Anterior cingulate cortex (tissue), 58 donors: ENCODE measurements at places on chromosomes 11 and 22.

GRCh38 chr11:95650276-95650675 lies 139.3 kb downstream of the FAM76B start:
- DNase-seq, result no peak

DNA sequence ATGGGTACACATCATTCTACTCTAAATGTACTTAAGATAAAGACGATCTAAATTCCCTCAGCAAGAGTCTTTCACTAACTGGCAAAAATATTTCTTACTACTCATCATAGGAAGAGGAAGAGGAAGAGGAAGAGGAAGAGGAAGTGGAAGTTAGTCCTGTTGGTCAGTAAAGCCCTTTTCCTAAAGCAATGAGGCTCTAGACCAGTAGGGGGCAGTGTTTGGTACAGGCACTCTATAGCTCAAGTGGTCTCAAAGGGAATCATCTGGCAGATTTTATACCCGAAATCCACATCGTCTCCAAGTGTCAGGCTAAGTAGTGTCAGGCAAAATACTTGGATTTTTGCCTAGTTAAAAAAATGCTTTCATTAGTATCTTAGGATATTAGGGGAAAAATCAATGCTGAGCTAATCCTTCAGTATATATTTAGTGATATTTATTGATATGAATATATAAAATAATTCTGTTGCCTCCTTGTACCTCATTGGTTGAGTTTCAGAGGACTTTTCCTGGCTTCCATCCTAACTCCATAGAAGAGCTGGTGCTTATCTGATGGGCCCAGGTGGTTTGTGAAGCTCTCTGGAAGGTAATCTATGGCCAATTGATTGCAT lies 7.7 kb downstream of the BLID start:
- no peak for DNase-seq

- no peak for DNase-seq
Observed at GRCh38 chr22:44685384-44686056, 16.5 kb upstream of the PRR5 start.

DNA sequence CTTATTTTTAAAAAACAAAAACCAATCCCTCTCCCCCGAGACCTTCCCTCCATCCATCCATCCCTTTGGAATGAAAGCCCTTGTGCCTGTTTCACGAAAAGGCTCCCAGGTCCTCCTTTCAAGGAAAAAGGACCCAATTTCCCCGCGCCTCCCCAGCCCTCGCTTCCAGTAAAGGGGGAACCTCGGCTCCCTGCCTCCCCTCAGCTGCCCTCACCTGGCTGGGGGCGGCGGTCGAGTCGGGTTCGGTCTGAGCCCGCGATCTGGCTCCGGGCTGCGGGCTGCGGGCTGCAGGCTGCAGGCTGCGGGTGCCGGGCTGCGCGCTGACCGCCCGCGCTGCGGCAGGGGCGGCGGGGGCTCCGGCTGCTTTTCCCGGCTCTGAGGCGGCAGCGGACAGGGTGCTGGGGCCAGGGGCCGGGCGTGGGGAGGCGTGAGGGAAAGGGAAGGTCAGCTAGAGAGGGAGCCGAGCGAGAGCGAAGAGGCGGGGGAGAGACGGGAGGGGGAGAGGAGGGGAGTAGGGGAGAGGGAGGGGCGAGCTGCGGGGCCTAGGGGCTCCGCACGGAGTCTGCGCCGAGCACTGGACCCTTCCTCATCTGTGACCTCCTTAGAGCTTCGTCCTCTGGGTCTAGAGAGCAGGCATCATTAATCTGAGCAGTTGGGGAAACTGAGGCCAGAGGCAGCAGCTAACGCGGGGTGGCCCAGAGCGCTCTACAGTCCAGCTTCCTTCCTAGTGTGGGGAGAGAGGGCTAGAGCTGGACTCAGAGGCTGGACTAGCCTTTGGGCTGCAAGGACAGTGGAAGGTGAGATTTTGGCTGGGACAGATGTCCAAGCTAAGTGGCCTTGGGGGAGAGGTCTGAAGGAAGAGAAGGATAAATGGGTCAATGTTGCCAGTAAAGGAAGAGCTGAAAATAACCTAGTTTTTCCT lies at the start of gene C1QTNF4:
TSS of gene C1QTNF4 (minus strand) at position 478 of the 922 bp plus-strand sequence. CDS start 3,601 bp downstream, outside the sequence.
- DNase-seq, result no peak

- no peak for DNase-seq
Observed at GRCh38 chr11:9594267-9595046, 21.0 kb downstream of the WEE1 start.

GRCh38 chr11:7571640-7572000 lies 57.8 kb downstream of the PPFIBP2 start:
- no peak for DNase-seq

DNA sequence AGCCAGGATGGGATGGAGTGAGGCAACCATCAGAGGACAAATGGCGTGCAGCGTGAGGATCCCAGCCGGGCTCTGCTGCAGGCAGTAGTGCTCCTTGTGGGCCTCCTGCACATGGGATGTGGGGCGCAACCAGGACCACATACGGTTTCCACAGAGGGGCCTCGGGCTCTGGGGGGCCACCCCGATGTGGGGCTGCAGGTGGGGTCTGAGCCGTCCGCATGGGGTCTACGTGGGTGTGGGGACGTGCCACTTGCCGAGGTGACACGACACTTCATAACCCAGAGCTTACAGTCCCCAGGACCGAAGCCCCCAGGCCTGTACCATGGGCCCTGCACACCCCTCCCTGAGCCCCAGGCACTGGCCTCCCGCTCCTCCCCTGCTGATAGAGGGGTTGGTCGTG lies 10.8 kb downstream of the TTLL8 start:
- DNase-seq, result no peak

DNA sequence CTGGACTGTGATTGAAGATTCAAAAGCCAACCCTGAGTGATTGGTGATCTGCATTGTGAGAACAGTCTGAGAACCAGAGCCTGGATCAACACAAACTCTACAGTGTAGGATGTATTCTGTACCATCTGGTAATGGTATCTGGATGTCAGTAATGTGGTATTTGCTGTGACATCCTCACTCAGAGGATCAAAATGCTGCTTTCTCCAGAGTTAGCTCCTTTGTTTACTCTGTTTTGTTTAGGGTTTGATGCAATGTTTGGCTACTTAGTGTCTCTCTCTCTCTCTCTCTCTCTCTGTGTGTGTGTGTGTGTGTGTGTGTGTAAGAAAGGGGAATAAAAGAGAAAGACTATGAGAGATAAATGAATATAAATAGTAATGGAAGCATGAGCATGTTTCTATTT lies 24.3 kb downstream of the CASP4 start:
- DNase-seq, result no peak

GRCh38 chr22:43498856-43499253 lies 87.0 kb downstream of the MPPED1 start:
- DNase-seq, result no peak

DNA sequence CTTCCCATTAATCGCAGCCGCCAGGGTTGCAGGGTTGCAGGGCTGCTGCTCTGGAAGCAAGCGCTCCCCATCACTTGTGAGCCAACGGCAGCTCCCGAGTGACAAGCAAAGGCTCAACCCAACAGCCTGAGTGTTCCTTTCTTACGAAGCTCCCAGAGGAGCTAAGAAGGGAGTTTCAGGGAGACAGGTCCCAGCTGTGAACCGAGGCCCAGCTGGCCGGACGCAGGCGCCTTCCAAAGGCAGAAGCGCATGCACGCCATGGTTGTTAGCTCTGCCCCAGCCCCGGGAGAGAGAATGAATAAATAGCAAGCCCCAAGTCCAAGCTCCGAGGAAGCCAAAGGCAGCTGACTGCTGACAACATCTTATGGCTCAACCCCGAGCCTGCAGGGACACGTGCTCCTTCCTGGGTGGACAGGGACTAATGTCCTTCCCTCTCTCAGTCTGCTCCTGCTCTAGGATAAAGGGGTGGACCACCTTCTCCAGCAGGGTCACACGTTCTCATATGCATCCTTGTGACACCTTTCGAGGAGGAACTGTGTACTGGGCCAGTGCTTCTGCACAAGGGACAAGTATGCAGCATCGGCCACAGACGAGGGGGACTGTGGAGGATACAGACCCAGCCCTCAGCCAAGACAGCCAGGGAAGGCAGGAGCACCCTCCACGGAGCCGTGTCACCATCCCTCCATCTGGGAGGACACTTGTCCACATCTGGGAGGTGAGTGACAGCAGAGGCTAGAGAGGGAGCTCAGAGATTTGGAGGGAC lies 29.9 kb downstream of the SHANK2 start:
- no peak for DNase-seq

DNA sequence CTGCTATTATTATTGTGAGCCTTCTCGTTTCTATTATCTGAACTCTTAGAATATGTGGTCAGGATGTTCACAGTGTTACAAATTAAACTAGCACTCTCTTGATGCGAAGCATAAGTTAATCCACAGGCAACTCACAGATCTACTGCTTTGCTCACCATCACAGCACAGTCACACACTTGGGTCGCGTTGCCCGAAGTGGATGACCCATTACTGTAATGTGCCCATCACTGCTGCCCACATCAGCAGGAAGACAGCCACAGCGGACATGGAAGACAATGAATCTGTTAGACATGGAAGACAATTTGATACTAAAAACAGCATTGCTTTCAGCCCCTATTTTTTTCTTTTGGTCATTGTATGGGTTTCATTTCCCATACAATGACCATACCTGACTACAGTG lies 216.4 kb upstream of the B3GAT1 start:
- DNase-seq, result no peak

DNA sequence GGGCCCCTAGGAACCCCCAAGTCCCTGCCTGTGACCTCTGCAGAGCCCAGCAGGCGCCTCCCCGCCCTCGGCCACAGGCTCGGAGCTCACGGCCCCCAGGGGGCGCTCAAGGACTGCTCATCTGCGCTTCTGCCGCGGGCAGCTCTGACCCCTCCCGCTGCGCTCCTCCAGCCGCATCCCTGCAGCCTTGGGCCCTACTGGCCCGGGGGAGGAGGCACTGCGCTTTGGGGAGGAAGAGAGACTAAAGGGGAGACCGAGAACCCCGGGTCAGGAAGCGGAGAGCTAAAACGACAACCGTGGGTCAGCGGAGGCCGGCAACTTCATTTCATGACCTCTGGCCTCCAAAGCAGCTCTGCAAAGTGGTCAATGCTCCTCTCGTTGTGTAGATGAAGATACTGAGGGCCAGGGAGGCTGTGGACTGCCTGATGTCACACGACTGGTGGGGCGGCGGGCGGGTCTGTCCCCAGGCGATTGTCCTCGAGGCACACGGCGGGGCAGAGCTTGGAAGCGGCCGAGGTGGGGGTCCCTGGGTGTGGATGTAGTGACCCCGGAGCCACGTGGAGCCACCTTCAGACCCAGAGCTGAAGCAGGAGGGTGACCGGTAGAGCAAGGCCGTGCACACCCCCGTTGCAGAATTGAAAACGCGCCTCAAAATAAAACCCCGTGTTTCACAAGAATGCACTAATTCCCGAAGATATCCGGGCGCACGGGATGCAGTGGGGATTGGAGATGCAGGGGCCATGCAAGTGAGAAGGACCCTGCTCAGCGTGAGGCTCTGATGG lies 2.7 kb upstream of the KRTAP5-6 start:
- DNase-seq, result peak; percentile 96

- no peak for DNase-seq
Observed at GRCh38 chr11:134727204-134727603, 315.2 kb upstream of the B3GAT1 start.

DNA sequence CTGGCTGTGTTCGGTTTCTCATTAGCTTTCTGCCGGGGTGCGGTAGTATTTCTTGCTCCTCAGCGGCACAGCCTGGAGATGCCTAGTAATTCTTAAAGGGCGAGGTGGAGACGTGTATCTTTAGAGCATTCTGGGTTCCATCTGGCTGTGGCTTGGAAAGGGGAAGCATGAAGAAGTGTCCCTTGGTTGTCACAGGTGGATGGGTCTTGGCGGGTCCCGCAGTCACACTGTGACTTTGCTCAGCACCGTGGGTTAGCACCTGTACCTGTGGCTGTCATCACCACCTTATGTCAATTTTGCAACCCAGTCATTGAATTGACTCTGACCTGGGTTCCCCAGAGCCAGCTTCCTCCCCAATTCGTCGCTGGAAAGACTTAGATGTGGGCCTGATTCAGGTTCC lies 57.6 kb downstream of the MIAT start:
- DNase-seq, result peak; percentile 1

GRCh38 chr11:24760681-24761080 lies 263.8 kb downstream of the LUZP2 start:
- no peak for DNase-seq
